ENCODE measurements at places on chromosomes 13 and 19.

GRCh38 chr19:3980353-3981251 lies 4.7 kb downstream of the EEF2 start:
- DNase-seq: no peak

DNA sequence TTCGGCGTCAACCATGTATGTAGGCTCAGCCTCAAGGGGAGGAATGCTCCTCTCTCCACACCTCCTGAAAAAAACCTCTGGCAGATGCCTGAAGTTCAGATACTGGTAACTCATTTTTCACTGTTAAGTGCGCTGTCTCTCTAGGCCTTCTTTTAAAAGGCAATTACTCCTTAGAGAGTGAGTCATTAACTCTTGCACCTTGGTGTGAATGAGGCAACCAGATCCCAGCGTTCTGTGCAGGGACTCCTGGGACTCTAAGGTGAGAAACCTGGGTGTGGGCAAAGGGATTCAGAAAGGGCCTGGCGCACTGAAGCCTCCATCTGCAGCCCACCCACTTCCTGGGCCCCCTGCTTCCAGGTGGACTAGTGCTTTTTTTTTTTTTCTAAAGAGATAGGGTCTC lies 71.7 kb downstream of the SIAH3 start:
- DNase-seq: no peak

DNA sequence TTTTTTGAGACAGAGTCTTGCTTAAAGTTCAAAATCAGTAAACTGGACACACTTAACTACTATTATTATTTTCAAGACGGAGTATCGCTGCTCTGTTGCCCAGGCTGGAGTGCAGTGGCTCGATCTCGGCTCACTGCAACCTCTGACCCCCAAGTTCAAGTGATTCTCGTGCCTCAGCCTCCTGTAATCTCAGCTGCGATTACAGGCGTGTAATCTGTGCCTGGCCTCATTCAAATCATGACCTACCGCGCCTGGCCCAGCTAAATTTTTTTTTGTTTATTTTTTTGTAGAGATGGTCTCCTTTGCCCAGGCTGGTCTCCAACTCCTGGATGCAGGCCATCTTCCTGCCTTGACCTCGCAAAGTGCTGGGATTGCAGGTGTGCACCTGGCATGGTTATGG lies 23.0 kb downstream of the ZNF101 start:
- DNase-seq: no peak

GRCh38 chr19:50380751-50381151 lies 3.4 kb upstream of the POLD1 start:
- DNase-seq: no peak

- DNase-seq: no peak
These were observed 30.2 kb downstream of the HSPH1 start for GRCh38 chr13:31131470-31131961.

GRCh38 chr13:101544979-101545378 lies 92.5 kb downstream of the ITGBL1 start:
- no peak for DNase-seq
